ENCODE measurements at places on chromosomes 12 and 14.

GRCh38 chr14:75067212-75067611 is 2.2 kb upstream of the ZC2HC1C start:
- no peak for DNase-seq

DNA sequence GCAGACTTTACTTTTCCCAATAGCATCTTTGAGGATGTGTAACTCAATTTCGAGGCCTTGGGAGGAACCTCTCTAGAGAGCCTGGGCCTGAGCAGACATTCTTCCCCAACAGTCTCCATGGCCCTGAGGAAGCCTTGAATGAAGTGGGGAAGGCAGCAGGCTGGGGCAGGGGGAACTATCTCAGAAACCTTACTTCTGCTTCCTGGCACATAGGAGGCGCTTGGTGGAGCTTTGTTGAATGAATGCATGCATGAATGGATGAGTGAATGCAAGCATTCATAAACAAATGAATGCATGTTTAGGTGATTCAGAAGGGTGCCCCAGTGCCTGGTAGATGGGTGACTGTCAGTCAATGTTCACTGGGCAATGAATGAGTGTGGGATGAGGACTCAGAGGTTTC is 58.3 kb downstream of the GALNT16 start:
- DNase-seq: no peak

- no peak for DNase-seq
Measured at GRCh38 chr12:14164266-14164665, 182.9 kb upstream of the GRIN2B start.

- DNase-seq: no peak
Measured at GRCh38 chr12:94191023-94191422, 42.6 kb downstream of the PLXNC1 start.

DNA sequence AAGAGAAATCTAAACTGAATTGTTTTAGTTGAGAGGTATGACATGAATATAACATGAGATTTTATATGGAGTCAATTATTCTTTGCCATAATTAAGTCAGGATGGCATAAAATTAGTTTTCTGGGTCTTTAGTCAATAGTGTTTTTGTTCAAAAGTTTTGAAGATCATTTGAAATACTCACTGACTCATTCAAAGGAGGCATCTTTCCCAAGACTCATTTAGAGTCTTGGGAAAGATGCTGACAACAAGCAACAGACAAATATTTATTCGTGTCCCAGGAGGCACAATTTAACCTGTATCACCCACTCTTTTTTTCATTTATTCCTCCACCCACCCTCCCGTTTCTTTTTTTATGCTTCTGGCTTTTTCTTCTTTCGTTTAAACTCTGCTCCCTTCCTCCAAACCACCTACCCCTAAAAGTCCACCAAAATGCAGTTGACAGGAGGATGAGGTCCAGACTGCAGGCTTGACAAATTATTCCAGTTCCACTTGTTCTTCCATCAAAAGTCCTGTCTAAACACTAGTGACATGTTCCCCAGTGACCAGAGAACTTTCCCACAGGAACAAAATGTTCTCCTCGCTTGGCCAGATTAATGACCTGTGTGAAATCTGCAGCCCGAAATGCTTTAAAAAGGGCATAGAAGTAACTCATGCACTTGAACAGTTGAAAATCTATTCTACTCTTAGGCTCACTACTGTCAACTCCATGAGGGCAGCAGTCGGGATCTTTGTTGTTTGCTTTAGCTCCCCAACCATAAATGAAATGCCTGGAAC is 43.3 kb upstream of the CSRP2 start:
- no peak for DNase-seq

DNA sequence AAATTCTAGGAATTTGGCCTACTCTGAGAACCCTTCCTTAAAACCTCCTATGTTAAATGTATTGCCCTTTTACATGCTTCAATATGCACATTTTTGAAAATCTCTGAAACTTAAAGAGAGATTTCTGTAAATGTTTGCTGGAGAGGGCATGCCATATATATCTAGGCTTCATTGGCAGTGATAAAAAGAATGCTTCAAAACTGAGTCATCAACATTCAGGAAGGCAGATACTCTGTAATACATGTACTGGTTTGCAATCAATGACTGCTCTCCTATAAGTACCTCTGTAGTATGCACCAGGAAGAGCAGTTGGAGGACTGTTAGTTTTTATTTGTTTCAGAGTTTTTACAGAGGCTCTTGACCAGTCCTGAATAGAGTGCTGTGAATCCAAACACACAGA is 739.9 kb downstream of the SLC16A7 start:
- no peak for DNase-seq

- DNase-seq: no peak
Measured at GRCh38 chr12:80018119-80018518, 81.2 kb upstream of the OTOGL start.

DNA sequence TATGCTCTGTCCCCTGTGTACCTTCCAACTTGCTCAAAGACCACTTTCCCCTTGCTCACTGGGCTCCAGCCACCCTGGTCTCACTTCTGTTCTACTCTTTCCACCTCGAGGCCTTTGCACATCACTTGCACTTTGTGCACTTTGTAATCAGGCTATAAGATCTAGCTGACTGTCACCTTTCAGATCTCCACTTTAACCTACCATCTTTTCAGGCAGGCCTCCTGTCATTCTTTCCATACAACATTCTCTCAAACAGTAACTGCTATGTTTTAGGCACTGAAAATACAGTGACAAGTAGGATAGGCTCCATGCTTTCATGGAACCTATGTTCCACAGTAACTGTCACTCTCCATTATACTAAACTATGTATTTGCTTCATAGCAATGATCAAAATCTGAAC is 14.0 kb downstream of the CPM start:
- no peak for DNase-seq

DNA sequence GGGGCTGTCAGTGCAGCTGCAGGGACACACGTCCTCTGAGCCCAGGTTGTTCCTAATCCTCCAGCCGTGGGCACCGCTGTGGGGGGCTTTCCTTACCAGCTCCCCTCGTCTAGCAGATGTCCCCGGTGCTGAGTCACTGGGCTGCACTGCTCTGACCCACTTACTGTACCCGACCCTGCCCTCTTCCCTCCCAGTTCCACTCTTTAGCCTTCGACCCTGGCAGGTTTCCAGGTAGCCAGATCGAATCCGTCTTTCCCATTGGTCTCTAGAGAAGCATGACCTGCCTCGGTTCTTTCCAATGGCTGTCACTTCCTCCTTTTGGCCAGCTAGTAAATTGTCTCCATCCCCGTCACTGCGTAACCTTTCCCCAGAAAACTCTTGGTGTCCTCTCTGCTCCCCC is 48.4 kb downstream of the ELK3 start:
- no peak for DNase-seq

All from activated T-helper 1 cell treated with anti-CD3 and anti-CD28 coated beads, Interleukin-2, amount 50 U/mL, for 16 hours (primary cell).